Fibroblast of mammary gland (primary cell): ENCODE measurements at places on chromosomes 2 and 18.

DNA sequence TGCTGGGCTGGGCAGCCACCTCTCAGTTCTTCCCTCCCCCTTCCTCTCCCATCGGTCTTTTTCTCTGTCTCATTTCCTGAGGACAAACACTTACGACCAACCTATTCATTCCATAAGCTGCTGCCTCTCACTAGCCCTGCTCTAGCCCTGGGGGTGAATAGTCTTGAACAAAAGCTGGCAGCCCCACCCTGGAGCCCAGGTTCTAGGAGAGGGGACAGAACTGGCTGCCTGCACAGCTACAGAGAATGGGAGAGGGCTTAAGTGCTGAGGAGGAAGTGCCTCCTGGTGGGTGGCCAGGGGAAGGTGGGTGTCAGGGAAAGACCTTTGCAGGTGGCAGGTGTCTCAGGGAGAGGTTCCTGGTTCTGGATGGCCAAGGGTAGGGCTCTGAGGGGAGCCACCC lies 22.8 kb downstream of the ANO7 start:
- DNase-seq = no peak

DNA sequence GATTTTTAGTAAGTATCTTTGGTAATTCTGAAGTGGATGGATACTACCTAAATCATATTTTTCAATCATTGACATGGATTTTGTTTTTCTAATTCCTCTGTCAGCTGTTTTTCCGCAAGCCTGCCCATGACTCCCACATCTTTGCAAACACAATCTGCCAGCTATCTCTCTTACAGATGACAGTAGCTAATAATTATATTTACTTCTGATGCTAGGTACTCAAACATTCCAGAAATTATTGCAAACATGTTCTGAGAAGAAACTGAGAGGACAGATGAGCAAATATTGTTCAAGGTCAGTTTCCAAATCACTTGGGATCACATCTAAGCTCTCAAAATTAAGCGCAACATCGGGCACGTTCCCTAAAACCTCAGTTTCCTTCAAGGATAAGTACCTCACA lies 270.0 kb upstream of the CDH19 start:
- no peak for DNase-seq

GRCh38 chr2:42207826-42208225 lies 38.7 kb downstream of the EML4 start:
- DNase-seq = no peak

DNA sequence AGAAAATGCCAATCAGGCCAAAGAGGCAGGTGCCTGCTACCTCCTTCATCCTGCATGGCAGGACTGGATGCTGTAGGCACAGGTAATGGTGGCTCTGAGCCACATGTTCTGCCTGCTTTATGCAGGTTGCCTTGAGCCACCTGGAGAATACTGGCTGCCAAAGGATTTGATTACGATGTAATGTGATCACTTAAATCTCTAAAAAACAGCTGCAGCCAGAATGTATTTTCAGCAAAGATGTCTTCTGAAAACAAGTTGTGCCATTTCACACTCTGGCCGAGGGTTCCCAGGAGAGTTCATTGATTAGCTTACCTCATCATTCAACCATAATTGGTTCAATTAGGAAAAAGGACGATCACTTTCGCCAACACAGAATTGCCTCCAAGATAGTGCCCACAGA lies 17.9 kb upstream of the MSGN1 start:
- DNase-seq = no peak

DNA sequence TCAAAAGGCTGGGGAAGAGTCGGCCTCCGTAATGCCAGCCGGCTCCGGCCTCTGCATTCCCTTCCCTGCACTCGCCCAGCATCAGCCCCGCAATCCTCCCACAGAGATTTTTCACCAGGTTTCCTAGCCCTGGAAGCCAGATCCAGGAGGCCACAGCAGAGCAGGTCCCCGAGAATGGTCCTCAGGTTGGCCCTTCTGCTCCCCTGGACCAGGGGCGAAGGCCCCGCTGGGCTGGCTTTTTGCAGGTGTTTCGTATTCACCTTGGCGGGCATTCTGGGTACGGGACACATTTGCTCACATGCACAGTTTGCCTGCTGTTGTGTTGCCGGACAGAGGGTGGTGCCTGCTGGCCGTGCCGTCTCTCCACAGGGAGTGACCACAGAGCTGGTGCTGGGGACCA lies 309.5 kb downstream of the NDUFA10 start:
- no peak for DNase-seq

DNA sequence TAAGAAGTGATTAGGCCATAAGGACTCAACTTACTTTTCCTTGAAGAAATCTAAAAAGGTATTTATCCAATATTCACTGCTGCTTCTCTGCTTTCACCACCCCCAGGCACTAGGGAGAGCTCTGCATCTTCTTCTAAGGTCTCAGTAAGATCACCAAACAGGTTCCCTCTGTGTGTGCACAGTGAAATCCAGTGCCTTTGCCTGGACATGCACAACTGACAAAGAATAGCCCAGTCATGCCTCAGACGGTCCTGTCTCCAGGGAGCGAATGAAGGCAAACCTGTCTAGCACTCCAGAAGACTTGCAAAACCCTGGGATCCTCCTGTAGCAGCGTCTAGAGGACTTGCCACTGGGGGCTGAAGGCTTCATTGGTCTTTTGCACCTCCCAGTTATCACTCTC lies 344.5 kb upstream of the LRATD1 start:
- no peak for DNase-seq

GRCh38 chr2:177020524-177021119 lies 192.0 kb upstream of the HNRNPA3 start:
- DNase-seq = no peak

- DNase-seq = no peak
These were observed 155.9 kb upstream of the MAP3K20 start for GRCh38 chr2:172919732-172920131.

- peak; percentile 36 for DNase-seq
These were observed 712.5 kb downstream of the TDRD15 start for GRCh38 chr2:21836261-21836660.
